ENCODE measurements at places on chromosomes 13 and 19.
A peak's percentile ranks its signal among the peaks of the same experiment; 100 is the strongest.

GRCh38 chr13:85808811-85809210 is 9.6 kb upstream of the SLITRK6 start:
- DNase-seq, result no peak

- DNase-seq, result no peak
Measured at GRCh38 chr13:100454876-100455275, 133.7 kb downstream of the GGACT start.

DNA sequence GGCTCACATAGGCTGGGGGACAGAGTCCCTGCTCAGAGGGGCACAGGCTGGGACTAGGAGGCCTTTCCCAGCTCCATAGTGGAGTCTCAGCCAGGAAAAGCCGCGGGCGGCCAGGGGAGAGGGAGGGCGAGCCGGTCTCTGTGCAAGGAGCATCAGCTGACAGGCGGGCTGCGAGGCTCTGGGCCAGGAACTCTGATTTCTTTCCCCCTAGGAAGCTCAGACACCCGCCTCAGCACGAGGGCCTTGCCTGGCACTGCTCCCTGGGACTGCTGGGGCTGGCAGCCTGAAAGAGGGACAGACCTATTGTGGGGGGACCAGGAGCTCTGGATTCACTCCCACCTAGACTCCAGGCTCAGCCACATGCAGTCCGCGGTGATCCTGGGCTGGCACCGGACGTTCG is 2.2 kb upstream of the PLK5 start:
- DNase-seq, result no peak

GRCh38 chr19:46803555-46803954 is 15.2 kb upstream of the SLC1A5 start:
- no peak for DNase-seq

DNA sequence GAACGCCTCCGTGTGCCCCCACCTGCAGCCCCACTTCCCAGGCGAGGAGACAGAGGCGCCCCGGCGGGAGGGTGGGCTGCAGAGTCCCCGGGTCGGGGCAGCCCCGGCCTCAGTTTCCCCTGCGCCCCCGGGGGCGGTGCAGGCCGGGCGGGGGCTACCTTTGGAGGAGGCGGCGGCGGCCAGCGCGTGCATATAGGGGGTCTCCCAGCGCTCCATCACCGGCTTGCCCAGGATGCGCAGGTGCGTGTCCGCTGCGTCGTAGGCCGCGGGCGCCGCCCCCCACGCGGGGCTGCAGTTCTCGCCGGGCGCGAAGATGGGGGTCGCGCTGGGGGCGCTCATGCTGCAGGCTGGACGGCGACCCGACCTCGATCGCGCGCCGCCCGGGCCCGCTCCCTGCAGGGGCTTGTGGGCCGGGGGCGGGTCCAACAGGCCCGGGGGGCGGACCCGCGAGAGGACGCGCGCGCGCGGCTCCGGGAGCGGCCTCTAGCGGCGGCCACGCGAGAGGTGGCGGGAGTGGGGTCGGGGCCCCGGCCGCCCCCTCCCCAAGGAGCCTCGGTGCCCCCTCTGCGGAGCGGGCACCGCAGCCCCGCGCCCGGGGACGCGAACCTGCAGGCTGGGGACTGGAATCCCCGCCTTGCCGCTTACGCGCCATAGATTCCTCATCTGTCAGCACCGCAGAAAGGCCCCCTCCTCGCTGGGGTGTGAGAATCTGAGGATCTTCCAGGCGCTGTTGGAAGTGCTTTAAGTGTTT is at the start of gene GAMT:
Gene GAMT, minus strand, starts transcription at position 405 of the 751 bp plus-strand sequence. Its CDS starts 66 bp downstream, at position 339.
- DNase-seq, result peak; percentile 81

GRCh38 chr13:113550453-113550852 is 34.1 kb upstream of the TFDP1 start:
- no peak for DNase-seq

GRCh38 chr13:42539670-42540069 is 34.3 kb upstream of the TNFSF11 start:
- no peak for DNase-seq

- no peak for DNase-seq
Measured at GRCh38 chr19:38496116-38496515, 62.6 kb downstream of the RYR1 start.

- DNase-seq, result peak; percentile 76
Measured at GRCh38 chr19:3154957-3155736, 19.3 kb downstream of the GNA15 start.

- DNase-seq, result peak; percentile 24
Measured at GRCh38 chr13:26062853-26063444, 11.1 kb upstream of the SHISA2 start.

- DNase-seq, result no peak
Measured at GRCh38 chr19:40831502-40832430, 18.5 kb downstream of the CYP2A6 start.

- no peak for DNase-seq
Measured at GRCh38 chr19:36488846-36489117, 579 bp downstream of the ZNF566 start.

GRCh38 chr19:43672061-43672679 is 2.2 kb upstream of the PLAUR start:
- DNase-seq, result no peak

DNA sequence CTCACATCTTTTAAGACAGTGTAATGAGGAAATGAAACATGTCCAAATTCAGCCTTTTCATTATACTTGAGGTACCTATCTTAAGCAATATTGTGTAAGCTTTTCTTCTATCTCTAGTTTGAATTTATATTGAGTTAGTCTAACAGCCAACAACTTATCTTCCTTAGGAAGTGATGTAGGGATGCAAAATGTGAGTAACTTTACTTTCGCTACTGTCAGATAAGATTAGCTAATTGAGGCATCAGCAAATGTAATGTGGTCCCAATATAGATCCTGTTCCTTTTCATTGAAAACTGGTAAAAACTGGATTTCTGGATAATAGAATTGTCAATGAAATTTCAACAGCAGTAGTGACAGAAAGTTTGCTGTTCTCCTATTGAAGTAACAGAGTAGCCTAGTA is 902.2 kb downstream of the GPC5 start:
- DNase-seq, result no peak

GRCh38 chr19:15296841-15297415 is 35.4 kb downstream of the BRD4 start:
- no peak for DNase-seq

DNA sequence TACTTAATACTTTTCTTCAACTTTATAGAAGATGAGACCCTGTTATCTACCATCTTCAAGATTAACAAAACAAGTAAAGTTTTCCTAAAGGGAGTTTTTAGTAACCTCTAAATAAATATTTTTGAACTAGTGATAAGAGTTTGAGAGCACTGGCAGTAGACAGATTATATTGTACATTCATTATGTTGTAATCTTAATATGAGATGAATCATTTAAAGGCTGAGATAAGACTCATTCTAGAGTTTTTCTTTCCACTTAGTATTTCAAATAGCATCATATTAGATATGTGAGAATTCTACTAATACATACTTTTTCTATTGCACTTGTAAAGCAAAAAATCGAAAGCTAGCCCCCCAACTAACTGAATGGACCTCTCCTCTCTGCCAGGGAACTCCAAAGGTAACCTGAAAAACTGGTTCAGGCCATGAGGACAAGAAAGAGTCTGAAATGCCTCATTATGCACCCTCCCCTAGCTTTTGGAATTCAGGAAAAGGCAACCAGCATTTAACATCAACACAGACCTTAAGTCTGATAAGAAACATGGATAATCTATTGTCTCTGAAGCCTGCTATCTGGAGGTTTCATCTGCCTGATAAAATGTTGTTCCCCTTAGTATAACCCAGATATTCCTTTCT is 875.4 kb upstream of the SLC10A2 start:
- DNase-seq, result no peak

- DNase-seq, result no peak
Measured at GRCh38 chr19:7224209-7224686, 70.0 kb downstream of the INSR start.

DNA sequence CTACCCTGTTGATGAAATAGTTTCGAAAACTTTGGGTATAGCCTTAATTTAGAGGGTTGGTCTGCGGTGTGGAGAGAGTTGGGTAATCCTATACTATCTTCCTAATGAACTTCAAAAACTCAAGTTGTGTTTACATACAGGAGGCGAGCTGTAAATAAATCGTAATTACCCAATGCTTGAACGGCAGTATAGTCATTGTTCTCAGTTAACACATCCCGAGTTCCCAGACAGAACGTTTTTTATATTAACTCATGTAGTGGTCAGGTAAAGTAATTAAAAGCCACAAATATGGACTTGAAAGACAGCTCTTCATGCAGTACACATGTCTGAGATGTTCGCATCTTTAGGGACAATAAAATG is 1.5 kb downstream of the PDS5B start:
- no peak for DNase-seq

GRCh38 chr13:55576389-55576788 is 1564.3 kb upstream of the PRR20A start:
- DNase-seq, result no peak

GRCh38 chr19:10269333-10270179 is 1.4 kb upstream of the ICAM1 start:
- DNase-seq, result peak; percentile 87

DNA sequence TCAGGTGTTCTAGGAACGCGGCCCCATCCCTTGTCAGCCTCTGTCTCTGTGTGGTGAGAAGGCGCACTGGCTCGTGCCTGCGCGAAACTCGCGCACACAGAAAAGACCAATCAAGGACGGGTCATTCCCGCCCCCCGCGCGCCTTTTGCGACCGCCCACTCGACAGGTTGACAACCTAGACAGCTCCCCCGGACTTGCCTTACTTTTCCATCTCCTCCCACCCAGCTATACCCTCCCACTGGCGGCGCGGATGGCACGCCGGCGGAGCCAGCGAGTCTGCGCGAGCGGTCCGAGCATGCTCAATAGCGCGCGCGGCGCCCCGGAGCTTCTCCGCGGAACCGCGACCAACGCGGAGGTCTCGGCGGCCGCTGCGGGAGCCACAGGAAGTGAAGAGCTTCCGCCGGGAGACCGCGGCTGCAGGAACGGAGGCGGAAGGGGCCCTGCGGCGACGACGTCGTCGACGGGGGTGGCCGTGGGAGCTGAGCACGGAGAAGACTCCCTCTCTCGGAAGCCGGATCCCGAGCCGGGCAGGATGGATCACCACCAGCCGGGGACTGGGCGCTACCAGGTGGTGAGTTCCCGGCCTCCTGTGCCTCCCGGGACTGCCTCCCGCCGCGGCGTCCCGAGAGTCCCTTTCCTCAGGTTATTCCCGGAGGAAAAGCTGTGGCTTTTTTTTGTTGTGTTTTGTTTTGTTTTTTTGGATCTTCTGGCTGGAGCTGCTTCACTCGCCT is at the start of gene NDFIP2:
Gene NDFIP2, plus strand, starts transcription at position 202 of the 731 bp plus-strand sequence. Its CDS starts 49 bp downstream, at position 251.
- DNase-seq, result peak; percentile 77

DNA sequence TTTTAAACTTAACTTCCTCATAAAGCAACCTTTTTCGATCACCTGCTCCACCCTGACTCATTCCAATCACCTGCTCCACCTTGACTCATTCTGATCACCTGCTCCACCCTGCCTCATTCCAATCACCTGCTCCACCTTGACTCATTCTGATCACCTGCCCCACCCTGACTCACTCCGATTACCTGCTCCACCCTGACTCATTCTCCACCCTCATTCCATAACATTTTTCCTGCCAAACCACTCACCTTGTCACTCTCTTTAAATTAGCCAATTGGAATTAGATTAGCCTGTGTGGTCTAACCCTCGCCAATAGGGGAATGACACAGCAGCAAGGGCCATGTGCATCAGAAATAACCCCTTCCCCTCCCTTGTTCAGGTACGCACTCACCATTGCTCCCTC is 31.9 kb upstream of the ZNF83 start:
- DNase-seq, result no peak

DNA sequence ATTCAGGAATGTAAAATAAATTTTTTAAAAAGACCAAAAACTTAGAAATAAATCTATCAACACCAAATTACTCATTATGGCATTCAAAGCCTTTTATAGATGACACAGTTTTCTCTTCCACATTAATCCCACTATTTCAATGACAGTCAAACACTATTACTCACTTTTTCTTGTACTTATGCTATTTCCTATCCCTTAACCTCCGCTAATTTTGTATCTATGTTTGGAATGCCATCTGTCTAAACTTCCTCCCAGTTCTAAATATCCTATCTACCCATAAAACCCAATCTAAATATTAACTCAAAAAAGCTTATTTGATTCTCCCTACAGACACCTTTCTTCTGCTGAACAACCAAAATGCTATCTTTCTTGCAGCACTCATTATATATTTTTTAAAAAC is 203.5 kb downstream of the ENOX1 start:
- DNase-seq, result no peak

- DNase-seq, result no peak
Measured at GRCh38 chr13:44865722-44866410, 123.4 kb downstream of the NUFIP1 start.

DNA sequence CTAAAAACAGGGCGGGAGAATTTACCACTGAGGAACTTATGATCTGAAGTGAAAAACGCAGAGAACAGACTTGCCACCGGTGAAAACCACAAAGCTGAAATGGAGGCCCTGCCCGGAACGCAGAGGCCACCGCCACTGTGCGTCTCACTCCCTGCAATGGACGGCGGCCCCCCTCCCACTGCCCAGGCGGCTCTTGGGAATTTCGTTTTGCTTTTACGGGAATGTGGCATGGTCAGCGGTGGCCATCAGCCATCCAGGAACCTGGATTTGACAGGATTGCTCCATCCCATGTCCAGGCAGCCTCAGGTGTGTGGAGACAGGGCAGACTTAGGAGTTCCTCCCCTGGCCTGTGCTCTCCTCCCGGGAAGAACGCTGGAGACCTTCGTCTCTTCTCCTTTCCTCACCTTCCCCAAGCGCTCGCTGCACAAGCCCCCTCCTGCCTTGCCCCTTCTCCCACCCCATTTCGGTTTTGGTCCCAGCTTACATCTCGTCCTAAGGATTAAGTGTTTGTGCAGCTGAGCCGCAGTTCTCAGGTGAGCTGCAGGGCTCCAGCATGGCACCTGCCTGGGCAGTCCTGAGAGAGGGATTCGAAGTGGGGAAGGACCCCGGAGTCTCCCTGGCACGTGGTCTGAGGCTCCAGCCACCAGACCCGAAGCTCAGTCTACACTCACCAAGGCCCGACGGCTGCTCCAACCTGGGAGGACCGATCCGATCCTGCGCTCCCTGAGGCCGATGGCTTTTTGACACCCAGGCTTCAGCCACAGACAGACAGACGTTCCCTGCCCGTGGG is 49.9 kb downstream of the MCF2L start:
- no peak for DNase-seq

- no peak for DNase-seq
Measured at GRCh38 chr13:56332671-56333070, 808.0 kb upstream of the PRR20A start.

- DNase-seq, result no peak
Measured at GRCh38 chr19:55473225-55474012, 3.0 kb upstream of the ZNF628 start.

DNA sequence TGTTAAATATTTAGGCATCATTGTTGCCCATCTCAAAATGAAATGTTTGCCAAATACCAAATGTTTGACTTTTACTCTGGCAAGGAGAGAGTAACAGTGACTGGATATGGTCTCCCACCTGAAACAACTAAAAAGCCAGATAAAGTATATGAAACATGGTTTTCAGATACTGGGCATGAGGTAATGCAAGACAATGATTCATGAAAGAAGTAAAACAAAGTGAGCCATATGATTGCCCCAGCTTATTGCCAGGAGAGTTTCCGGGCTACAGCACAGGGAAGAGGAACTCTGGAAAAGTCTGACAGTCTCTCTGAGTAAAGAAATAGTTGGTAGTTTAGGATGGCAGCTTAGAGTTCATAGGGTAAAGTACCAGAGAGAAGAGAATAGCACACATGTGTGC is 354.6 kb downstream of the DNAJC15 start:
- no peak for DNase-seq

Data from CD4-positive, alpha-beta T cell (primary cell).